Stimulated activated CD4-positive, alpha-beta T cell treated with anti-CD3 and anti-CD28 coated beads, Interleukin-12 subunit alpha, Interleukin-12 subunit beta, amount 100 ng/mL, for 48 hours (primary cell): ENCODE measurements at places on chromosomes 12 and 14.

DNA sequence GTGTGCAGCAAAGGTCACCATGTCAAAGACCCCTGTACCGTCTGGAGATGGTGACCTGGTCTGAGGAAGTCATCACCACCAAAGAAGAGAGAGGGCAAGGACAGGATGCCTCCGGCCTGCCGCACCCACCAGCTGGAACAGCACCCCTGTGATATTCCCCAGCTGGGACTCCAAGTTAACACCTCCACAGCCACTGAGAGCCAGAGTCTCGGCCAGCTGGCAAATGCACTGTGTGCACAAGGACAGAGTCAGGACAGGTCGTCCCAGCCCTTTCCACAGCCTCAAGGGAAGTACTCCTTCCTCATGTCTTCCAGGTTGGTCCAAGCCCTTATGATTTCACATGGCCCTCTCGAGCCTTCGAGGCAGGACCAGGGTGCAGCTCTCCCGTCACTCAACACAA, 19.3 kb upstream of the FKBP4 start:
- no peak for DNase-seq

- no peak for DNase-seq
Measured at GRCh38 chr14:23630687-23631086, 5.5 kb upstream of the DHRS2 start.

- no peak for DNase-seq
Measured at GRCh38 chr14:74934041-74934440, 11.0 kb upstream of the RPS6KL1 start.

GRCh38 chr12:54197010-54197409, 8.2 kb upstream of the SMUG1 start:
- no peak for DNase-seq
